ENCODE measurements at places on chromosomes 5 and 9.
A peak's percentile ranks its signal among the peaks of the same experiment; 100 is the strongest.

- DNase-seq = no peak
These were observed 177.3 kb upstream of the ACTBL2 start for GRCh38 chr5:57659886-57660285.

DNA sequence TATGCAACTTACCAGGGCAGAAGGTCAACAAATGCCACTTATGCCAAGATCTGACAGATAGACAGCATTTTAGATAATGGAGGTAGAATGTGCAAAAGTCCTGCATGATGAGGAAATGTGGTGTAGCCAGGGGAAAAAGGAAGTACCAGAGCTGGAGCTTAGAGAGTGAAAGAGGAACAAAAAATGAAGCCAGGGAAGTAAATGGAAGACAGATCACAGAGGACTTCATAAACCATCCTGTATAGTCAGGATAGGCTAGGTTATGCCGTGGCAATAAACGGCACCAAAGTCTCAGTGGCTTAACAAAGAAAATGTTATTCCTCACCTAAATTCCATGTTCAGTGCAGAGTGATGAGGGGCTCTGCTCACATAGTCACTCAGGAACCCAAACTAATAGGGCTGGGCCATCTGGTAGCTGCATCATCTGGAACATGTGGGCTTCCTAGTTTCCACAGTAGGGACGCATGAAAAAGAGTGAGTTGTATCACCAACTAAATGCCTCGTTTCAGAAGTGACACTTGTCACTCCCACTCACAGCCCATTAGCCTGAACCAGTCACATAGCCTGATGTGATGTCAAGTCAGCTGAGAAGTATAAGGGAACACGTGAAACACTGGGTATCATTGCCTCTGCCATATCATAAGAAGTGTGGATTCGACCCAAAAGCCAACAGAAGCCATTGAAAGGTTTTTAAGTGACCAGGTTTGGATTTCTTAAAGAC, 70.3 kb downstream of the SH3RF2 start:
- DNase-seq = no peak

DNA sequence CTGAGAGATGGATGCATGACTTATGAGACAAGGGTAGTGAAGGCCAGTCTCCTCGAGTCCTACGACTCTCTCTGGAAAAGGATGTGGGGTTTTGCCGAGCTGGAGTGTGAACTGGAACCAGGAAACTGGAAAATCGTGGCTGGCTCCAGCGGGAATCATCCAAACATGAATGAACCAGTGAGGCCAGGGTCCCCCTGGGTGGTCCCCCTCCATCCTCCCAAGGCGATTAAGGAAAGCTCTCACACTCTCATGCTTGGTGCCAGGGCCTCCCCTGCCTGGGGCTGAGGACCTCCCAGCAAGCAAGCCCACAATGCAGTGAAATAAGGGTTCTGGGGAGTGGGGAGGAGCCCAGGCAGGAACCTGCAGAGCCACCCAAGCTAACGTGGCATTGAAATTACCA, 9.6 kb upstream of the AMBP start:
- no peak for DNase-seq

GRCh38 chr5:1011226-1011631, 2.6 kb downstream of the NKD2 start:
- DNase-seq = peak; percentile 76

DNA sequence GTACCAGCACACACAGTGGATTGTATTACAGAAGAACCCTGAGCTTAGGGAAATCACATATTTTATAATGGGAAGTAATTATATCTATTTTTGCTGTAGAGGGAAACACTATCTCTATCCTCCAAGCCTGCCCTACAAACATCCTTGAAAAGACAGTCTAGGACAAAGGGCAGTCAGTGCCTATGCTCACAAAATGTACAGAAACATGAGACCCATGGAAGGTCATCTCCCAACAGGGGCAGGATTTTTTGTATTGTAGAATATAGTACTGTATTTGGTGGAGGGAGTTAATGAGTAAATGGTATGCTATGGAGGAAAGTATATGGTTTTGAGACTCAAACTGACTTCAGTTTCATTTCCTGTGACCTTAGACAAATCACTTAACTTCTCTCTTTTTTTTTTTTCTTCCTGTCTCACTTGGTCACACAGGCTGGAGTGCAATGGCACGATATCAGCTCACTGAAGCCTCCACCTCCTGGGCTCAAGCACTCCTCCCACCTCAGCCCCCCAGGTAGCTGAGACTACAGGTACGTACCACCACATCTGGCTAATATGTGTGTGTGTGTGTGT, 5.8 kb upstream of the RAB14 start:
- DNase-seq = no peak

- DNase-seq = no peak
These were observed 35.7 kb upstream of the ROR2 start for GRCh38 chr9:91985692-91986091.

DNA sequence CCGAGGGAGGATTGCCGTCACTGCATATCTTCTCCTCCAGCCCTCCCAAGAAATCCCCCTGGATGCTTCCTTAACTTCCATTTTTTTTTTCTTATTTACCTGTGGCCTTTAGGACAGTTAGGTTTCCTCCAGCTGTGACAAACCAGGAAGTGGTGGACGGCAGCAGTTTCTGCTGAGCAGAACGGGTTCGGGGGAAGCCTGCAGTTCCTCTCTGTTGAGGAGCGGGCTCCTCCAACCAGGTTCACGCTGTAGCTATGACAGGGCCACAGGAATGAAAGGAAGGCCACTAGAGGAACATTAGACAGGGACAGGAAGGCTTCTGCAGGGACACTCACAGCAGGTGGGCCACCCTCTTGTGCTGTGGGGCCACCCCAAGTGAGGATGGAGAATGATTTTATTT, 76.7 kb upstream of the SYK start:
- no peak for DNase-seq
